ENCODE measurements at places on chromosomes 12 and 14. TPM values are rescaled to one million over a fixed set of nuclear protein-coding genes. Genes with fewer than 3 reads are reported as not detected.

DNA sequence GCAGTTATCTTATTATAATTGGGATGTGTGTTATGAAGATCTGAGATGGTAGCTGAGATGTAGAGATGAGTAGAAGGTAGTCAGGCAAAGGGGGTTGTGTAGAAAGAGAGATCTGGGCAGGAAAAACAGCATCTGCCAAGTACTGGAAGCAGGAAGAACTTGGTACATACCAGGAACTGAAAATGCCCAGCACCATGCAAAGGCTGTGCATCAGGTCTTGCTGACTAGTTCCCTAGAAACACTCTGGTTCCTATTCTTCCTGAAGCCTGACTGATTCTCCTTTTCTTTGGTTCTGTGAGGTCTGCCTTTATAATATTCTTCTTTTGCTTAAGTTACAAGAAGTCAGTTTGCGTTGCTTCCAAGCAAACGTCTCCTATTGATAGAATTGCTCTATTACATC is 6.7 kb upstream of the NFATC4 start:
- H3K36me3 ChIP-seq = no peaks in the 10 kb centered on the region
- no peak overlapping the region for H3K4me3 ChIP-seq
- H3K27ac ChIP-seq = no peak overlapping the region
- no peak for DNase-seq
- H3K4me1 ChIP-seq = peaks cover 3% of the 10 kb centered on the region

GRCh38 chr12:14907953-14908352 is 22.3 kb upstream of the MGP start:
- no peaks in the 10 kb centered on the region for H3K4me1 ChIP-seq
- H3K4me3 ChIP-seq = no peak overlapping the region
- H3K27me3 ChIP-seq = no peaks in the 10 kb centered on the region

GRCh38 chr12:130715998-130716968 is at the start of gene RIMBP2:
RIMBP2 (minus strand) TSS chr12:130716299; CDS start chr12:130479013, 237,286 bp downstream.
- no peak within 1 kb of the TSS for H3K27ac ChIP-seq
- H3K36me3 ChIP-seq = no peaks in the 10 kb centered on the region
- no peak for DNase-seq
- H3K4me3 ChIP-seq = no peak within 1 kb of the TSS
- peaks cover 13% of the 10 kb centered on the region for H3K4me1 ChIP-seq

Gene TMEM260
- 11.6 TPM for total RNA-seq

Gene CELA1
- not detected for total RNA-seq

GRCh38 chr14:93067088-93067487 is 48.6 kb downstream of the ITPK1 start:
- no peak overlapping the region for H3K4me3 ChIP-seq
- H3K27ac ChIP-seq = no peak overlapping the region
- H3K27me3 ChIP-seq = no peaks in the 10 kb centered on the region

- no peaks in the 10 kb centered on the region for H3K27me3 ChIP-seq
- no peak overlapping the region for H3K27ac ChIP-seq
- H3K4me3 ChIP-seq = no peak overlapping the region
- no peak for DNase-seq
- H3K36me3 ChIP-seq = no peaks in the 10 kb centered on the region
- H3K4me1 ChIP-seq = no peaks in the 10 kb centered on the region
Measured at GRCh38 chr12:101799774-101800173, 31.0 kb downstream of the GNPTAB start.

Gene ST8SIA1
- total RNA-seq = 1.0 TPM

Gene TMPRSS12
- not detected for total RNA-seq

- no peaks in the 10 kb centered on the region for H3K4me1 ChIP-seq
- no peak overlapping the region for H3K27ac ChIP-seq
- no peak for DNase-seq
- H3K4me3 ChIP-seq = no peak overlapping the region
- no peaks in the 10 kb centered on the region for H3K36me3 ChIP-seq
- no peaks in the 10 kb centered on the region for H3K27me3 ChIP-seq
Measured at GRCh38 chr12:129496226-129496625, 407.6 kb downstream of the TMEM132D start.

Gene ZNF410
- total RNA-seq = 29.5 TPM

Gene SERPINA10
- 256 TPM for total RNA-seq

- DNase-seq = no peak
- H3K27me3 ChIP-seq = no peaks in the 10 kb centered on the region
- peak overlapping the region; percentile 47 for H3K27ac ChIP-seq
- H3K36me3 ChIP-seq = no peaks in the 10 kb centered on the region
- no peak overlapping the region for H3K4me3 ChIP-seq
Measured at GRCh38 chr12:11832093-11832492, 182.6 kb downstream of the ETV6 start.

GRCh38 chr12:2636741-2637340 is 157.9 kb upstream of the FKBP4 start:
- H3K27me3 ChIP-seq = peaks cover 2% of the 10 kb centered on the region
- H3K27ac ChIP-seq = no peak overlapping the region
- no peaks in the 10 kb centered on the region for H3K36me3 ChIP-seq
- H3K4me1 ChIP-seq = no peaks in the 10 kb centered on the region
- DNase-seq = no peak

- H3K4me3 ChIP-seq = no peak overlapping the region
- no peaks in the 10 kb centered on the region for H3K36me3 ChIP-seq
- peaks cover 20% of the 10 kb centered on the region for H3K4me1 ChIP-seq
- no peak for DNase-seq
- H3K27me3 ChIP-seq = no peaks in the 10 kb centered on the region
Measured at GRCh38 chr12:111174251-111174960, 194.5 kb downstream of the PHETA1 start.

Gene KRT6A
- total RNA-seq = 0.05 TPM

GRCh38 chr12:27260746-27261145 is 16.7 kb downstream of the STK38L start:
- H3K4me3 ChIP-seq = no peak overlapping the region
- no peak overlapping the region for H3K27ac ChIP-seq
- no peaks in the 10 kb centered on the region for H3K36me3 ChIP-seq
- H3K4me1 ChIP-seq = peaks cover 9% of the 10 kb centered on the region
- no peak for DNase-seq
- H3K27me3 ChIP-seq = no peaks in the 10 kb centered on the region

DNA sequence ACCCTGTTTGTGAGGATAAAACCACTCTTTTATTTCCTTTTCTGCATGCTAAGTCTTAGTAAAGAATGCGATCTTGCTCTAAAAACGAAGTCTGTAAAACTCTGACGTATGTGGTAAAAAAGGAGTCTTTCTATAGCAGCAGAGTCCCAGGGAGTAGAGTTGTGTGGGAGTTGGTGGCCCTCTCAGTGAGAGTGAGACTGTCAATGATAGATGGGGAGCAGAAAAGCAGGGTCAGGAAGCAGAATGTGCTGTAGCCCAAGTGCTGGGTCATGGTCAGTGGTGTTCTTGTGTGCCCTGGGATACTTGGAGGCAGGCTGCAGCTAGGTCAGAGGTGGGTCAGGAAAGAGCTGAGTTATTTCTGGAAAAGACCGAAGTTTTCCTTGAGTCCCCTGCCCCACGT is 20.3 kb upstream of the GPR33 start:
- DNase-seq = no peak
- no peak overlapping the region for H3K4me3 ChIP-seq
- H3K4me1 ChIP-seq = no peaks in the 10 kb centered on the region
- no peaks in the 10 kb centered on the region for H3K36me3 ChIP-seq
- H3K27ac ChIP-seq = no peak overlapping the region

GRCh38 chr12:26135571-26135970 is 10.7 kb upstream of the BHLHE41 start:
- no peak overlapping the region for H3K27ac ChIP-seq
- H3K27me3 ChIP-seq = no peaks in the 10 kb centered on the region
- no peaks in the 10 kb centered on the region for H3K36me3 ChIP-seq

Gene AMIGO2
- 2.5 TPM for total RNA-seq

Gene P2RX7
- total RNA-seq = 2.4 TPM

Gene WSCD2
- total RNA-seq = under 0.01 TPM

DNA sequence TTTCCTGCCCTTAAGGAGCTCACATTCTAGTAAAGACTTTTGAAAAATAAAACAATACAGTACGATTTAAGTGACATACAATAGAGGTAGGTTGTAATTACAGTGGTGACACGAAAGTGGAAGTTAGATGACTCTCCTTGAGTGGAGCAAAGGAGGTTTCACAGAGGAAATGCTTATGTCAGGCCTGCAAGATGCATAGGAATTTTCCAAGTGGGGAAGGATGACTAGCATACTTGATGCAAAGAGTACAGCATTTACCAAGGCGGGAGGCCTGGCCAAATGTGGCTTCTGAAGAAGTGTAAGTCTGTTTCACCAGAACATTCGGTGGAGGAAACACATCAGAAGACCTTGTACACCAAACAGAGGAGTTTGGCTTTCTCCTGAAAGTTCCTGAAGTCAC is 55.2 kb downstream of the ERO1A start:
- no peaks in the 10 kb centered on the region for H3K4me1 ChIP-seq
- H3K27ac ChIP-seq = no peak overlapping the region
- no peak for DNase-seq
- no peak overlapping the region for H3K4me3 ChIP-seq
- no peaks in the 10 kb centered on the region for H3K27me3 ChIP-seq
- H3K36me3 ChIP-seq = peaks cover 13% of the 10 kb centered on the region

Gene SPRYD4
- 3.8 TPM for total RNA-seq

DNA sequence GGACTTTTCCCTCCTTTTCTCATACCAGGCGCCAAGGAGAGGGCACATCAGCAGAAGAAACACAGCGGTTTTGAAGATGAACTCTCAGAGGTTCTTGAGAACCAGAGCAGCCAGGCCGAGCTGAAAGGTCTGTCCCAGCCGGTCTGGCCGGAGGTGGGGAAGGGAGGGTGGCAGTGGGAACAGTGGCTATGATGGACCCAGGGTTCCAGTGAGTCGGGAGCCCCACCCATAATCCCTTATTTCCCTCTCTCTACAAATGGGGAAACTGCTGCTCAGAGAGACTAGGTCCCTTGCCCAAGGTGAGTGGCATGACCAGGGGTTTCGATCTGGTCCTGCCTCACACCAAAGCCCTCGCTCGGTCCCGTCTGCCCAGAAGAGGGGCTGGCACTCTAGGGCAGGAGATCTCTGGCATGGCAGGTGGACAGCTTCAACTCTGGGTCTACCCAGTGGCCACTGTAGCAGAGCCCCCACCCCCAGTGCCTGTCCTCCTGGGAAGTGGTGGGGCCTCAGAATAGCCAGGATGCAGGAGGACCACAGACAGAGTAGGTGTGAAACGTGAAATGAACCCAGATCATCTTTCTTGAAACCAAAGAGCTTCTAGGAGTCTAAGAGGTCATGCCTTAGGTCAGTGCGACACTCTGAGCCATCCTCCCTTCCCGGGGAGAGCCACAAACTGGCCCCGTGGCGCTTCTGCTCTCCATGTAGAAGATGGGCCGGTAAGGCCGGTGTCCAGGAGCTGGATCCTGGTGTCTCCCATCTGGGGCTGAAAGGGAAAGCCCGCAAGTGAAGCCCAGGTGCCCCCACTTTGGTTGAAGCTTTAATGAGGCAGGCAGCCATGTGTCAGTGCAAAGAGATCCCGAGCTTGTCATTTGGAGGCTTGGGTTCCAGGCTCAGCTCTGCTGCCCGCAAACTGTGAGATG is 7.0 kb downstream of the CHGA start:
- no peaks in the 10 kb centered on the region for H3K27me3 ChIP-seq
- H3K4me1 ChIP-seq = no peaks in the 10 kb centered on the region
- H3K36me3 ChIP-seq = no peaks in the 10 kb centered on the region
- H3K4me3 ChIP-seq = no peak overlapping the region

DNA sequence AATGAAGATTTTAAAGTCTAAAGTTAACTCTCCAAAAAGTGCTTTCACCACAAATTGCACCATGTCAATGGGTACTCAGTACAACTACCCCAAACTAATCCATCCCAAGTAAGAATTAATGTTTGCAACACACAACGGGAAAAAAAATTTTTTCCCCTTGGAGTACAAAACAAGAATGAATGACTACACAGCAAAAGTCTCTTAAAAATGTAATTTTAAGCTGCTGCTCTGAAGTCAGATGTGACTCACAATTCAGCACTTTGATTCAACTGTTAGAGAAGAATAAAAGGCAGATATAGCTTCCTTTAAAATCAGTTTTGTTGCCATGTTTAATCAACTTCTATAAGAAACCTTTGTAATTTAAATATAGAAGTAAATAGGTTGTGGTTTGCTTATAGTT is 42.5 kb upstream of the VPS33A start:
- H3K4me3 ChIP-seq = no peak overlapping the region
- DNase-seq = no peak
- H3K4me1 ChIP-seq = no peaks in the 10 kb centered on the region
- peaks cover 24% of the 10 kb centered on the region for H3K36me3 ChIP-seq

Measured in liver (tissue), 10 donors.